ENCODE measurements at places on chromosomes 11 and 22.

GRCh38 chr11:73965076-73965763 lies 14.4 kb downstream of the DNAJB13 start:
- DNase-seq: no peak

GRCh38 chr11:101341578-101341977 lies 212.0 kb upstream of the PGR start:
- no peak for DNase-seq

DNA sequence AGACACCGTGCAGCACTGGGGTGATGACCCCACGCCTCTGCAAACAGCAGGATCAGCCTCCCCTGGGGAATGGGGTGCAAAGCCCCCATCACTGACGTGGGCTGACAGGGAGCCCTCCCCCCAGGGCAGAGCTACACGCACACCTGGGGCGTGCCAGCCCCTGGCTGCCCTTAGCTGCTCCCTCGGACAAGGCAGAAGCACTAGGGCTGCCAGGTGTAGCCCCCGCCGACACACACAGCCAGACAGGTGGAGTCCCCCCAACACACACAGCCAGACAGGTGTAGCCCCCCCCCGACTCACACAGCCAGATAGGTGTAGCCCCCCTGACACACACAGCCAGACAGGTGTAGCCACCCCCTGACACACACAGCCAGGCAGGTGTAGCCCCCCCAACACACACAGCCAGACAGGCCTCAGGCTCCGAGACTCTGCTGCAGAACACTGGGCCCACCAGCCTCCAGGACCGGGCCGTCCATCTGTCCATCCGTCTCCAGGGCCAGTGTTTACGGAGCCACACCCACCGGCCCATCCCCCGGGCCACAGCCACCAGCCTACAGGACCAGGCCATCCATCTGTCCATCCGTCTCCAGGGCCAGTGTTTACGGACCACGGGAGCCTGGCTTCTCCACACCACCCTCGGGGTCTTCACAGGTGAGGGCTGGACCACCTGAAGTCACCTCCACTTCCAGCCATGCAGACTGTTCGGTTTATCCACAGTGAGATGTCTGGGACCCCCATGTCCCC lies 3.5 kb downstream of the ANO9 start:
- no peak for DNase-seq

DNA sequence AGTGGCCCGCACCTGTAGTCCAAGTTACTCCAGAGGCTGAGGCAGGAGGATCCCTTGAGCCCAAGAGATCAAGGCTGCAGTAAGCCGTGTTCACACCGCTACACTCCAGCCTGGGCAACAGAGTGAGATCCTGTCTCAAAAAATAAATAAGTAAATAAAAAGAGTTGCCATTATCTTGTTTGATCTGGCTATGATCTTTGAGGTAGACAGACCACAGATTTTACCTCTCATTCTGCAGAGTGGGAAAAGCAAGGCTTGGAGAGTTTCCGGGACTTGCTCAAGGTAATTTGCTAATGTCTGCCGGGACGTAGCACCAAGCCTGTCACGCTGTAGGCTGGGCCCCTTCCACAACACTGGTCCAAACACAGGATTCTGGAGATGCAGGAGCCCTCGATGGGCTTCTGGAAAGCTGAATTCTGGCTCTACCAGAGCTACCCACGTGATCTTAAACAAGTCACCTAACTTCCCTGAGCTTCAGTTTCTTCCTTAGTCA lies 6.8 kb downstream of the GRAP2 start:
- DNase-seq: no peak

DNA sequence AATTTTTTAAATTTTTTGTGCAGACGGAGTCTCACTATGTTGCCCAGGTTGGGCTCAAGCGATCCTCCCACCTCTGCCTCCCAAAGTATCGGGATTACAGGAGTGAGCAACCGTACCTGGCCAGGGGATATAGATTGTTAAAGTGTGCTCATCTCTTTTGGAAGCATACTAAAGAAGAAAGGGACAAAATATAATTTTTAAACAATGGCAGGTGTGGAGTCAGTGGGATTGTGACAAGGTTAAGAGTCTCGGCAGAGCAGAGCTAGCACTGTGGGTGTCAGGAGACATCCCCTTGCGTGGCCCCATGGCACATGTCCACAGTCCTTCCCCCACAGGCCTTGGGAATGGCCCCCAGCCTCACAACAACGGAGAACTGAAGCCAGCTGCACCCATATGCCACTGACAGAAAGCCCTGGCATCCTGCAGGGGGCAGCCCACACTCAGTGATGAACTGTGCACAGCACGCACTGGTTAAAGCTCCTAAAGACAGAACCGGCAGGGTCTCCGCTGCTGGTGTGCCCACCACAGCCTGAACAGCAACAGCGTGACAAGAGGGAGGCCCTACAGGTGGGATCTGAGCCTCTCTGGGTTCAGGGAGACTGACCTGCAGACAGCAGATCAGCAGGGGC lies 29.9 kb downstream of the SERPIND1 start:
- DNase-seq: no peak

GRCh38 chr22:23539135-23539838 lies 40.8 kb downstream of the IGLL1 start:
- DNase-seq: no peak

GRCh38 chr11:46114961-46115360 lies 6.3 kb downstream of the PHF21A start:
- no peak for DNase-seq

DNA sequence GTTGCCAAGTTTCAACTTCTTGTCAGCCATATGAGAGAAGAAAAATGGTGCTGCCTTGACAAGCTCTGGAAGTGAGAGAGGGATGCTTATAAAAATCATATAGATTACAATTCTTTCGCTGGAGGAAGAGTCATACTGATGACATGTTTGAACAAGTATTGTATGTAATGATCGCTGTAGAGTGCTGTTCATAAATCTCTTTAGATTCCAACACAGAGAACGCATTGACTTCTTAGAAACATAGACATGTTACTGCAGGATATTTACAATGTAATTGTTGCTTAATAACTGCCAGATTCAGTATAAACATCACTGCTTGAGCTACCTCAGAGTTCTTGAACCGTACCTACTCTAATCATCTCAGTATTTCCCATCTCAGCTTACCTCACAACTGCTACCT lies 571.6 kb downstream of the LUZP2 start:
- DNase-seq: no peak

DNA sequence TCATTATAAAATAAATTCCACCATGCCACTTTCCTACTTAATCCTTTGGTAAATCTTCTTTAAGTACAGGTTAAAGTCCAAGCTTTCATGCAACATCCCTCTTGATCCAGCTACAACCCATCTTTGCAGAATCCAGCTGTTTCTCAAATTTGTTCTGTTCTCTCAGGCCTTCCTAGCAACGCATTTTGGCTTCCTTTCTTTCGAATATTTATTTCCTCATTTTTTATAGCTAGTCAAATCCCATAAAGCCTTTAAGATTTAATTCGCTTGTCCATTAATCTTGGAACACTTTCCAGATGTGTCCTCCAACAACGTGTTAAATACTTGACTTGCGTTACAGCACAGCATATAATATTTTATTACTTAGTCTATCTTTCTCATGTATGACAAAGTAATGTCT lies 600.1 kb upstream of the CHORDC1 start:
- DNase-seq: no peak

GRCh38 chr11:109150581-109150980 lies 271.4 kb upstream of the C11orf87 start:
- no peak for DNase-seq

- no peak for DNase-seq
Measured at GRCh38 chr22:28044546-28045173, 125.6 kb upstream of the PITPNB start.

All from cortex of kidney (tissue), 1 donor.